Retinal pigment epithelial cell (primary cell): ENCODE measurements at places on chromosomes 11 and 22.

GRCh38 chr11:6655020-6655789, 404 bp downstream of the DCHS1 start:
- DNase-seq, result no peak

- DNase-seq, result no peak
These were observed 5.6 kb upstream of the MFNG start for GRCh38 chr22:37491559-37492427.

GRCh38 chr22:48794906-48795305, 1032.8 kb downstream of the BRD1 start:
- DNase-seq, result no peak

DNA sequence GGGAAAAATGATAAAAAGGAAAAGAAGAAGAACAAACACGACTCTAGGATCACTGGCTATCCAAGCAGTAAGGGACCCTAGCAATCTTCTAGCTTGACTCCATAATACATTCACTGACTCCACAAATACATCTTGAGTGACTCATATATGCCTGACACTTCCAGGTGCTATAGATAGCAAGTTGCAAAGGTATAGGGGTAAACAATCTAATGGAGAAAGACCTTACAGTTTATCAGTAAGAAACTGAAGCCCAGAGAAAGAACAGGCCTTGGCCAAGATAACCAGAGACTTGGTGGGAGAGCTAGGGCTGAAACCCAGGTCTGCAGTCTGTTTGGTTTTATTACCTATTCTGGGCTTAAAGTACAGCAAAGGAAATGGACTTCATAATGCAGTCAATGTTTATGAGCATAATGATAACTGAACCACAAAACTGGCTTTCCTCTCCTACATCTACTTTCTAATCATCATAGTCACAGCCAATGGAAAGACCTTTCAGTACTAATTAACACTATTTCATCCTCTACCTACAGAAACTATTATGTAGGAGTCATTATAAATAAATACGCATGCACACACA, 19.7 kb upstream of the SLC5A1 start:
- DNase-seq, result no peak

DNA sequence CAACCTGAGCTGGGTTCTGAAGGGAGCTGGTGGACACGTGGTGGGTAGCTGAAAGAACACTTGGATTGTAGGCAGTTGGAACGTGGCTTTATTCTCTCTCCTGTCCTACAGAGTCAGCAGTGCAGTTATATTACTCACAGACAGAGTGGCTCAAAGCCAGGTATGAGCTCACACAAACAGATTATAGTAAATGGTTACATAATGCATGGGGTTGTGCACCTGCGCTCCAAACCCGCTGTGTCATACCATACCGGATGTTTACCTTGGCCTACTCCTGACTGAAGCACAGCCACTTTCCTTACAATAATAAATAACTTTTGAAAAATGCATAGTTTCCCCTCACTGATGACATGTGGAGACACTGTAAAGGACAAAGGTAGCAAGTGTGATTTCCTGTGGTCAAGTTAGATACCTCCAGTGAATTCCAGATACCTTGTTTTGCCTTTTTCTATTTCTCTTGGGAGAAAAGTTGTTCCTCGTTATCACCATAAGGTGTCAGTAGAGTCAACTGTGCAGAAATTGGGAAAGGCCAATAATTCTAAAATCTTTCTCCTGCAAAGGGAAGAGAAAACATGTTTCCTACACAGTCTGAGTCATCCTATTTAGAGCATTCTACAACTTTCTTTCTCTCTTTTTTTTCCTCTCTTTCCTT, 13.5 kb downstream of the MS4A6A start:
- DNase-seq, result no peak

DNA sequence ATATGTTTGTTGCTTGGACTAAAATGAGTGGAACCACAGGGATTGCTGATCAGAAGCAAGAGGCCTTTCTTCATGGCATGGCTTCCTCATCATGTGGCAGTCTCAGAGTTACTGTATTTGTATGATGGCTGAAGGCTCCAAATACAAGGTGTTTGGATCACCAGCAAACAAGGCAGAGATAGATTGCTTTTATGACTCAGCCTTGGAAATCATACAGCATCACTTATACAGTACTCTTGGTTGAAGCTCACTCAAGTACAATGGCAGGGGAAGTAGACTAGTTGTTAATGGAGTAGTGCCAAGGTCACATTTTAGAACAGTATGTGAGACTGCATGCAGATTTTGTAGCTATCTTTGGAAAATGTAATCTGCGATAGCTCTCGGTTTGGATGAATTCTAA, 16.6 kb downstream of the CAPRIN1 start:
- DNase-seq, result no peak

DNA sequence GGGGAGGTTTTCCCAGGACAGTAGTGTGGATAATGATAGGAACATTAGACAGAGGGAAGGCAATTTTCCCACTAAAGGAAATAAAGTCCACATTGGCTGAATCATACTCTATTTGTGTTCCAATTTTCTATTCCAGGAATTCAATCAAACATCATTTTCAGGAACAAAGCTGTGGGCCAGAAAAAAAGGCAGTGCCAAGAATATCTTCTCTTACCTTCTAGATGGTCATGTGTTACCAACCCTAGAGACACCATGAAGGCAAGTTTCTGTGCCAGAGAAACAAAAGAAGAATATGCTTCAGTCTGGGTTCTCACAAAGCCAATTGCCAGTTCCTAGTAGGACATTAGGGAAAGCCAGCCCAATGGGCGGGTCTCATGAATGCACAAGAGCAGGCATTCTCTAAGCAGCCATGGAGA, 27.5 kb downstream of the LARGE2 start:
- DNase-seq, result no peak

DNA sequence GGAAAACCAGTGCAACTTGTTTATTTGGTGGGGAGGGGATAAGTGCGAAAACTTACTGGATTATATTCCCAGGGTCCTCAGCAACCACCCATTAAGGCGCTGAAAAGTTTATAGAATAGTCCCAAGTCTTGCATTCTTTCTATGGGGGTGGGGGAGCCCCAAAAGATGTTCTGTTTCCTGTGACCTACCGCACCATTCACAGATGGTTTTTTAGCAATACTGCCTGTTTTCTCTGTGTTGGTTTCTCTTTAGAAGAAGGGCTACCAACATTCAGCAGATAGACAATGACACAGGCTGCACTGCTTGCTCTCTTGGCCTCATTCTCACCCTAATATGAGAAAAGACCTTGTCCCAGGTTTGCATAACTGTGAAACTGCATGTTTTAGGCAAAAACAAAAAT, 86.5 kb downstream of the FAM76B start:
- no peak for DNase-seq

DNA sequence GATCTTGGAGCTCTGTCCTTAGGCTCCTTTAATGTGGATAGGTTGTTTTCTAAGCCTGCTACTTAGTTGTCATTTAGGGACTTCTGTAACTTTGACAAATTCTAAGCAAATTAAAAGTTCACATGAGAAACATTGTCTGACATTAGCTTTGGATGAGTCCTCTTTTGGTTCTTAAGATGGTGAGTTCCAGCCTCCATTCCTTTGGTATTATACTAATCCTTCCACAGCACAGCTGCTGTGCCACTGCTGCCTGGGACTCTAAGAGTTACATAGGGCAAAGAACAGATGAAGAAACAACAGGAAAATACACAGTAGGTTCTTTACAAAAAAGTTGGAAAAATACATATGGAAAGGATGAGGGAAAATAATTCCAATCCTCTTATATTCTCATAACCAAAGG, 25.3 kb upstream of the PIK3C2A start:
- no peak for DNase-seq

DNA sequence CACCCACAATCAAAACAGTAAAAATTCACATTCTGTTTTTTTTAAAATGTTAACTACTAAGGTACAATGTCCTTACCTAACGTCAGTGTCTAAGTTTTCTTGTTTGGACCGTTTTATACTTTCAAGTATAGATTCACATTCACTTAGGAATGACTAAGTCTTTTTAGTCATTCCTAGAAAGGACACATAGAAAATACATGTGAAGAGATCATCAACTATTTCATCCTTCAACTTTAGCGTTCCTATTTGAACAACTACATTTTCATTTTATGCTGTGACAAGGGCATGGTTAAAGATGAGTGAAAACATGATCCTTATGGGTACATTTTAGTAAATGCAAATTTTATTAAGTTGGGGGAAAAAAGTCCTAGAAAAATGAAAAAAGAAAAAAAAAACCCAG, 62.8 kb downstream of the DDX10 start:
- no peak for DNase-seq

- DNase-seq, result no peak
These were observed 151.1 kb downstream of the METTL15 start for GRCh38 chr11:28259177-28259843.

- no peak for DNase-seq
These were observed 7.5 kb upstream of the CTSD start for GRCh38 chr11:1771273-1771672.

- DNase-seq, result no peak
These were observed 2.3 kb upstream of the TBX1 start for GRCh38 chr22:19757985-19758895.

DNA sequence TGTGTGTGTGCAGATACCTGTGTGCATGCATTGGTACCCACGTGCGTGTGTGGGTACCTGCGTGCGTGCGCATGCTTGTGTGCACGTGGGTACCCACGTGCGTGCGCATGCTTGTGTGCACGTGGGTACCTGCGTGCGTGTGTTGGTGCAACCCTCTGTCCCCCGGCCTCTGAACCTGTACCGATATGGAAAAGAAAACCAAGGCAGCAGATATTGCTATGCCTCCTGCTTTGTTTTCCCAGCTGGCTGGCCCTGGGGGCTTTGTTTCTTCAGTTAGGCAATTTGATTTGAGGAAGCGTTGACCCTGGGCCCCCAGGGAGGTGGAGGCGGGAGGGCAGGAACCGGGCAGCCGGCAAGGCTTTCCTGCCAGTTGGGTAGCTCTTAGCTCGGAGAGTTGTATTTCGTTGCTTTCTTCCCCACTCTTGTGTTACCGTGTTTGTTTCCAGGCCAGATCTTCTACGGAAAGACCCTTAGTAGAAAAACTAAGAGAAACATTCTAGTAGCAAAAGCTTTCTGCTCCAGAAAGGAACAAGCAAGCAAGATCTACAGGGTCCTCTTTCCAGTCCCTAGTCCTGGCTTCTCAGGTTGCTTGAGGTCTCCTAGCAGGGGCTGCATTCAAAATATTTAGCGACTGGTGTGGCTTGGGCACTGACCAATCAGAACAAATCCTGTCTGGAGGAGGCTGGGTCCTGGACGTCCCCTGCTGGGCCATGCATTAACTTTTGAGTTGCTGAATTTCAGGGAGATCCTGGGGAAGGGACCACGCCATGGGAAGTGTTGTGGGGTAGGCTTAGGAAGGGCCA, 26.3 kb upstream of the SORL1-AS1 start:
- DNase-seq, result no peak

DNA sequence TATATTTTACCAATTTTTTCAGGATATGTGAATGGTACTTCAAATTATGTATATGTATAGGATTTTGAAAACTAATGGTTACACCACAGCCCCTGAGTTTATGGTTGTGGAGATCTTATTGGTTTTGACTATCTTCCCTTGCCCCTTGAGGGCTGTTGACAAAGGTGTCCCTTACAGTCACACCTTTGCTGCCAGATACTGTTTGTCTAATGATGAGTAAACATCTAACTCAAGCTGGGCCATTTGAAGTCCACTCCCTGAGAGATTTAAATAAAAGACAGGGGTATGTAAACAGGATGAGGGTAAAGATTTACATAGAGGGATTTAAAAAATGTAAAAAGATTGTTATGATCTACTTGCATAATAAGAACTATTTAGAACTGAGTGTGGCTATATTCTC, 38.9 kb upstream of the LUZP2 start:
- DNase-seq, result no peak

DNA sequence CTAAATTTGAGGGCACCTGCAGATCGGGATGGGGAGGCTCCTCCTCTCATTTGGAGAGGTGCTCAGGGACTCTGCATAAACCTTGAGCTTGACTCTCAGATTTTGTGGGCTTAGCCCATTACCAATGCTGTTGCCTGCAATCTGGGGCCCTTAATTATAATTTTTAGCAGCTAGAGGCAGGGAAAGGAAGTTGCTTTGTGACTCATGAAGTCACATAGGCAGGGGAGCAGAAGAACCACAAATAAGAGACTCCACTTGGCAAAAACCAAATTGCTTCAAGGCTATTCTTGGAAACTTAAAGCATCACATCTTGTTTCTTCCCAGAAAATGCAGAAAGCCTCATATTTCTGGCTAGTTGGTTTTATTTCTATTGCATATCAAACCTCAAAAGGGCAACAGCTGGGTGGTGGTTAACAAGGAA, 46.9 kb downstream of the MICAL2 start:
- DNase-seq, result no peak
